ENCODE measurements at places on chromosomes 1 and 21.

- DNase-seq = no peak
Measured at GRCh38 chr1:204652497-204652896, 33.0 kb downstream of the LRRN2 start.

DNA sequence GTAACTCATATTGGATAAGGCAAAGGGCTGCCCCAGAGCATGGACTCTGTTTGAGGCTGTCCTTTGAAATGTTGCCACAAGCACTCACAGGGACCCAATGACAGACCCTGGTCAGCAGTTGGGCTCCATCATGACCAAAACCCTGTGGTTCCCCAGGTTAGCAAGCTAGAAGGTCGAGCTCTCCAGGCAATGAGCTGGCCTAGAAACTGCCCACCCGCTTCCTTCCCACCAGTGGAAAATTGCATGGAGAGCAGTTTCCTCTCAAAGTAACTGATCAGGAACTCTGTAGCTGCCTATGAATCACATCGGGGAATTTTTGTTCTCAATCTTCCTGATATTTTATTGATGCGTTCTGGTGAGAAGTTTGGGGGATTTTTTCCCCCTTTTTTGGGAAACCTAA, 52.8 kb downstream of the FHAD1 start:
- DNase-seq = no peak

DNA sequence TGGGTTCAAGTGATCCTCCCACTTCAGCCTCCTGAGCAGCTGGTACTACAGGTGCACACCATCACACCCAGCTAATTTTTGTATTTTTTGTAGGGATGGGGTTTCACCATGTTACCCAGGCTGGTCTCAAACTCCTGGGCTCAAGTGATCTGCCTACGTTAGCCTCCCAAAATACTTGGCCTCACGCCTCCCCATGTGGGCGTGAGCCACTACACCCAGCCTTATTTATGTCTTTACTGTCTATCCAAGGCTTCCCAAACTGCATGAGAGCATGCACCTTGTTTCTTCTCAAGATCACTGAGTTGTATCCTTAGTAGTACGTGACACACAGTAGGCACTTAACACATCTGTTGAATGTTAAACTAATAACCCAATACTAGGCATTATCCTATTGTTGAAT, 14.2 kb downstream of the WASF2 start:
- no peak for DNase-seq

GRCh38 chr1:219460896-219461815, 151.7 kb downstream of the ZC3H11B start:
- DNase-seq = peak; percentile 54

DNA sequence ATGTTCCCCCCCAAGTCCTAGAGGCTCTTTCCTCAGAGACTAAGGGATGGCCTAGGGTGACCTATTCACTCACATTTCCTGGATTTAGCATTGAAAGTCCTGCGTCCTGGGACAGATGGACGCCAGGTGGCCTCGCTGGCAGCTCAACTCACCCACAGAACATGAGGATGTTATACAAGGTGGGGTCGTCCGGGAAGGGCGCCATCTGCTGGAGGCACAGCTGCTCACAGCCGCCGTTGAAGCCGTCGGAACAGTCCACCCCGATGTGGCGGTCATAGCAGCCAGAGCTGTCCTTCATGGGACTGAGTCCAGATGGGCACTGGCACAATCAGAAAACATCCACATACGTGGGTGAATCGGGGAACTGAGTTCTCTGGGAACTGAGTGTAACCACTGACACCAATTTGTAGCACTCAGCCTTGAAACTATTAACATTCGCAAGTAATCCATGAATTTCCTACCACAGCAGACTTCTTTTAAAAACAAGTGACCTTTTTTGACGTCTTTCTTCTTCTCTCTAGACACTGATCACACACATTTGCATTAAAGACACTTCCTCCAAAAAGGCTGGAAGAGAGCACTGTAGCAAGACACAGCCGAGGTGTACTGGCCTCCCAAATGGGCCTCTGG, 215.4 kb downstream of the ASTN1 start:
- peak; percentile 17 for DNase-seq

- DNase-seq = no peak
Measured at GRCh38 chr1:181595234-181595633, 111.9 kb downstream of the CACNA1E start.

DNA sequence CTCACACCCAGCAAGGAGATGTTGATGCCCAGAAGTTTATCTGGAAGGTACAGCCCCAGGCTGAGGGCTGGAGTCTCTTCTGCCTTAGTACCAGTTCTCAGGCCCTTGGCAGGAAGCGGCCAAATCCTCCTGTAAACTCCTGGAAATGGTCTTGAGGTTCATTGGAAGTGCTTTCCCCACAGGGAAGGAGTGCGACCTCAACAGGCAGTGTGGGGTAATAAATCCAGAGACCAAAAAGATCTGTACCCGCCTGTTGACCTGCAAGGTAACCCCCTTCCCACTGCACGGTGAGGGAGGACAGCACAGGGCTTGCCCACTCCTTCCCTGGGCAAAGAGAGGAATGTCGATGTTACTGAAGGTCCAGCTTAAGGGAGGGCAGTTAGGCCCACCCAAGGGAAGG, 4.5 kb downstream of the ATXN7L2 start:
- no peak for DNase-seq

- DNase-seq = no peak
Measured at GRCh38 chr1:102901996-102902395, 206.3 kb downstream of the COL11A1 start.

GRCh38 chr21:15052459-15052763, 12.4 kb downstream of the NRIP1 start:
- no peak for DNase-seq

GRCh38 chr1:82073071-82073470, 272.3 kb downstream of the ADGRL2 start:
- no peak for DNase-seq

DNA sequence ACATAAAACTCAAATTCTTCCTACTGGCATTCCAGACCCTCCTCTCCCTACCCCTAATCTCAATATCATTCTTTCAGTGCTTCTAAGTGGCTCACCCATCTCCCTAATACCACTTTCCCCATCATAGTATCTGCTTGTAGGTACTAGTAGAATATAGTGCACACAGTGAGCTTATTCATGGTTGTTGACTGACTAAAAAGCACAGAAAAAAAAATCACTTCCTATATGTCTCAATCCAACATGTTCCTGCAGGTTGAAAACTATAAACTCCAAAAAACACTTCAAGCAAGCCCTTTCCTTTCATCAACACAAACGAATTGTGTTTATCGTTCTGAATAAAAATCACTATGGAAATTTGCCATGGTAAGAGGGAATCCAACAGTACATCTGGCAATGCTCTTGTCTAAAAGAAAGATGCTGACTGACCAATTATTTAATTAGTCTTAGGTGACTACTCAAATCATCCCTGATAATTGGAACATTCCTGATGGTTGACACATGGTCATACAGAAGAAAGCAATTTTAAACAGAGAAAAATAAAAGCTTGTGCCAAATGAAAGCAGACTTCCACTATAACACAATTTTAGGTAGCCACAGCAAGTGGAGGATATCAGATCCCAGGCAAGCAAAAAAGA, 87.1 kb downstream of the NDUFS5 start:
- no peak for DNase-seq

DNA sequence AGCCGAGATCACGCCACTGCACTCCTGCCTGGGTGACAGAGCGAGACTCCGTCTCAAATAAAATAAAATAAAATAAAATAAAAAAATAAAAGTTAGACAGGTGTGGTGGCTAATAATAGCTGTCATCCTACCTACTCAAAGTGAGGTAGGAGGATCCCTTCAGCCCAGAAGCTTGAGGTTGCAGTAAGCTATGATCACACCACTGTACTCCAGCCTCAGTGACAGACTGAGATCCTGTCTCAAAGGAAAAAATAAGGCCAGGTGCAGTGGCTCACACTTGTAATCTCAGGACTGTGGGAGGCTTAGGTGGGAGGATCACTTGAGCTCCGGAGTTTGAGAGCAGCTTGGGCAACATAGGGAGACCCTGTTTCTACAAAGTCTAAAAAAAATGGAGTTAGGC, 18.0 kb downstream of the NOL9 start:
- DNase-seq = no peak

- DNase-seq = no peak
Measured at GRCh38 chr1:219629296-219629880, 16.5 kb upstream of the ZC3H11B start.

GRCh38 chr1:114457675-114458236, 53.2 kb downstream of the TRIM33 start:
- no peak for DNase-seq

GRCh38 chr1:184563308-184563707, 176.5 kb downstream of the C1orf21 start:
- DNase-seq = peak; percentile 18

DNA sequence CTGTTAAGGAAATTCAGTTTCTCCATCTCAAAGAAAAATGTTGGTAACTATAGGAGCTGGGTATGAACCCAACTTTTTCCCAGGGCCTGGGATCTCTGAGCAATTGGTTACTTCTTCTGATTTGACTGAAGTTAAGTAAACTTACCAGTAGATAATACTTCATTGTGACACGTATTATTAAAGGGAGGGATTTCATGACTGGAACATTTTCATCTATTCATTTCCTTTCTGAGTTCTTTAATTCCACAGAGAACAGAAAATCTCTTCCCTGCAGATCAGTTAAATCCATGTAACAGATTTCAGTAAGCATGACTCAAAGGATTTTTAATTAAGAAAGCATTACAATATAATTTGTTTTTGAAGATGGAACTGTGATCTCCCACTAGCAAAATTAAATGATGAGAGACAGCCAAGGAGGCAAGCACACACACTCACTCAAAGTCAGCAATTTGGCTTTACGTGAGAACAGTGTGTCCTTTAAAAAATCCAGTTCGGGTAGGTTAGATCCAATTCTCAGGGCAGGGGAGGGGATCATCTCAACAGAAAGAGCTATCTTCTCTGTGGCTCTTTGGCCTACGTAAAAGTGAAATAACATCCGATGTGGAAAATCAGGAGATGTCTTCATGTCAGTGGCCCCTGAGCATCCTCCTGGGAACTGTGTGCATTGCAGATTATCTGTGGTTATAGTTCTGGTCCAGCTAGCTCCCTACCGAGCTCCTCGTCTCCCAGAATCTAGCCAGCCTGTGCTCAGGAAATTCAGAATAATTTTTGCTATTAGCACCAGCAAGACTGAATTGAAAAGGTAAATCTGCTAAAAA, 10.8 kb upstream of the MYOC start:
- no peak for DNase-seq

- no peak for DNase-seq
Measured at GRCh38 chr1:6584126-6585080, 4.6 kb downstream of the ZBTB48 start.

DNA sequence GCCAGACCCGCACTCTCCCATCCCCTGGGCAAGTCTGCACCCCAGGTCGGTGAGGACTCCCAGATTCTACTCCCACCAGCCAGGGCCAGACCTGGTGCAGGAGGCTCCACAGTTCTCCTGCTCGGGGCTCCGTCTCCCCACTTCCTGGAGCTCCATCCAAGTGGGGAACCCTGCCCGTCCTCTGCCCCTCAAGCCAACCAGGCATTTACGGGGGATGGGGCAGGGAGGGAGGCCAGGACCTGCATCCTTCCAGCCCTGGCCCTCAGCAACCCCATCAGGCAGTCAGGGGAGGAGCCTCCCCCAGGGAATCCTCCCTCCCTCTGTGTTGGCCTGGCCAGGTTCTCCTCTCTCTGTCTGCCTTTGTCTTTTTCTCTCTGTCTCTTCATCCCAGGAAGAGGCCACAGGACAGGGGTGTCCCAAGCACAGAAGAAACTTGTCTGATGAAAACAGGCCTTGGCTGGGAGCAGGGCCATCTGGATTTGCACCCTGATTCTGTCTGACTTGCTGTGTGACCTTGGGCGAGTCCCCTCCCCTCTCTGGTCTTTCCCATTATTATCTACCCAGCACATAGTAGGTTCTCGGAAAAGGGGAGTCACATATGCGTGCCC, 18.5 kb upstream of the EPHA2 start:
- DNase-seq = no peak

GRCh38 chr1:107570768-107571167, 394.2 kb downstream of the VAV3 start:
- DNase-seq = no peak

- DNase-seq = no peak
Measured at GRCh38 chr1:93925206-93925605, 16.0 kb upstream of the GCLM start.

GRCh38 chr1:32868085-32868484, 2.6 kb downstream of the FNDC5 start:
- no peak for DNase-seq

DNA sequence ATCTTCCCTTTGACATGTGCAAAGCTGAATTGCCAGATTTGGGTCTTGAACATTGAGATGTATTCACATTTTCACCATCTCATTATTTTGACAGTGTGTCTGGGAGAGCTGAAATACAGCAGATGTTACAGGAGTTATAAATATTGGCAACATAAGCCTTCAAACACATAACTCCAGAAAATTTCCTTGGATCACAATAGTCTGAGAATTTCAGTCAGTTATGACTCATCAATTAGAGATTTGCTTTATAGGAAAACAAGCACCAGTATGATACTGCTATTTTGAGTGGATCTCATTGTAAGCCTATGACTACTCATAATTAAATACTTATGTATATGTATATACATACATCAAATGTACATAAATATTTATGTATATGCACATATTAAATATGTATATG, 1171.8 kb downstream of the AMY1C start:
- DNase-seq = no peak

- DNase-seq = peak; percentile 20
Measured at GRCh38 chr1:7893529-7894180, 40.8 kb upstream of the UTS2 start.

- DNase-seq = no peak
Measured at GRCh38 chr1:21099034-21099868, 77.4 kb downstream of the EIF4G3 start.

- DNase-seq = peak; percentile 4
Measured at GRCh38 chr1:247448107-247448791, 9.7 kb downstream of the OR2B11 start.

DNA sequence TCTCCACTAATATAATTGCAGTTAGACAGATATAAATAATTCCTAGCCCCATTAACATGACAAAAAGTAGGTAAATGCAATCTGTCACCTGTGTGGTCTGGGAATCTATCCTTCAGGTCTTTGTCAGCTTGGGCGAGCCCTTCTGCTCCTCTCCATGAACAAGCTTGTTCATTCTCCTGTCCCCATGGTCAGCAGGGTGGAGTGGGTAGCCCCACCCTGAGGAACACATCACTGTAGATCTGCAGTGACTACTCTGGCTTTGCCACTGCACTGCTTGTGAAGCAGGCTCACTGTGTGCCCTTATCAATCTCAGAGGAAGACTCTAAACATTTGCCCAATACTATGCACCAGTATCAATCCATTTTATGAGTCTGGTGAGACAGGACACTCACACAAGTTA, 279.0 kb downstream of the MATN1 start:
- no peak for DNase-seq

- DNase-seq = no peak
Measured at GRCh38 chr1:243415663-243416408, 160.0 kb downstream of the SDCCAG8 start.

DNA sequence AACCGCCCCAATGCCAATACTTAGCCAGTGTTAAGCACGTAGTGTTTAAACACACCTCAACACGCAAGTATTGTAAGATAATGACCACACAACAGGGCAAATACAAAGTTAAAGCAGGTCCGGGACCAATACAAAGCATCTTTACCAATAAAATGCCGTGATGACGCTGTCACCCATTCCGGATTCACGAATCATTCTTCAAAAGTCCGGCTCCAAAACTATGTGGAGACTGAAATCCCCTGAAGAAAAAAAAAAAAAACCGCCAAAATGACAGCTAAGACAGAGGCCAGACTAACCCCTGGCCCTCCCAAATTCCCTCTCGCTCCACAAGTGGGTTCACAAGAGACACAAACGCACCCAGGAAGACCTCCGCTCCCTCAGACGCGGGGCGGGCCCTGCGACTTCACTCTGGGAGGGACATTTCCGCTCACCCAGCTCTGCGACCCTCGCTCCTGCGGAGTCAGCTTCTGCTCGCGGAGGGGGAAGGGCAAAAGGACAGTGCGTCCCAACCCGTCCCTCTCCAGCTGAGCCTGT, 625 bp upstream of the DARS2 start:
- no peak for DNase-seq
